Mesangial cell (primary cell): ENCODE measurements at places on chromosomes 4 and X. TPM values are rescaled to one million over a fixed set of nuclear protein-coding genes. Genes with fewer than 3 reads are reported as not detected.

The CCNG2 gene
- total RNA-seq: 8.8 and 17.2 TPM in 2 replicates

The ABRAXAS1 gene
- 5.7 and 12.0 TPM in 2 replicates for total RNA-seq

The MGARP gene
- total RNA-seq: 0.65 and 3.0 TPM in 2 replicates

The FAM149A gene
- 10.4 and 37.8 TPM in 2 replicates for total RNA-seq

The TMEM156 gene
- total RNA-seq: 0.51 and 7.7 TPM in 2 replicates

The GPAT3 gene
- total RNA-seq: 5.4 and 5.6 TPM in 2 replicates

The SSX4 gene
- total RNA-seq: not detected in 2 replicates

The SYNPO2 gene
- total RNA-seq: 0.16 and 2.2 TPM in 2 replicates

The PFKFB1 gene
- total RNA-seq: not detected in 2 replicates

The RAB41 gene
- not detected in 2 replicates for total RNA-seq

The GATA1 gene
- total RNA-seq: not detected in 2 replicates

The PPP1R2C gene
- not detected in 2 replicates for total RNA-seq

The CXXC4 gene
- total RNA-seq: 0.16 and 0.76 TPM in 2 replicates

The KDR gene
- under 0.01 and 0.25 TPM in 2 replicates for total RNA-seq

The IGSF1 gene
- 0.65 and 1.6 TPM in 2 replicates for total RNA-seq

The ETNPPL gene
- 0.16 TPM in 1 of 2 replicates, not detected in the other for total RNA-seq

The MAGEE2 gene
- total RNA-seq: not detected in 2 replicates

The CEP135 gene
- total RNA-seq: 1.8 and 3.4 TPM in 2 replicates

The USP9X gene
- 49.0 and 62.0 TPM in 2 replicates for total RNA-seq

The CT47C1 gene
- total RNA-seq: not detected in 2 replicates

The CXCL10 gene
- total RNA-seq: not detected in 2 replicates

The LGI2 gene
- under 0.01 and 0.13 TPM in 2 replicates for total RNA-seq

The ZMAT1 gene
- total RNA-seq: 0.33 and 0.63 TPM in 2 replicates

The RBM47 gene
- 9.9 and 79.0 TPM in 2 replicates for total RNA-seq

The TMPRSS11B gene
- not detected in 2 replicates for total RNA-seq

The MAGEC2 gene
- not detected in 2 replicates for total RNA-seq

The GPC3 gene
- 0.65 and 3.7 TPM in 2 replicates for total RNA-seq

The NLGN3 gene
- total RNA-seq: 0.16 and 0.89 TPM in 2 replicates

The CMC4 gene
- total RNA-seq: 13.0 and 16.5 TPM in 2 replicates

The UGT8 gene
- total RNA-seq: 7.2 and 9.9 TPM in 2 replicates

The DAPP1 gene
- under 0.01 TPM in 1 of 2 replicates, not detected in the other for total RNA-seq

The EVC2 gene
- total RNA-seq: 5.1 and 5.6 TPM in 2 replicates

The IL3RA gene
- total RNA-seq: 0.25 TPM in 1 of 2 replicates, not detected in the other

The SMIM10 gene
- 5.2 and 5.5 TPM in 2 replicates for total RNA-seq

The TCEAL6 gene
- not detected in 2 replicates for total RNA-seq

The OPRPN gene
- not detected in 2 replicates for total RNA-seq

The HTRA3 gene
- 2.1 and 3.8 TPM in 2 replicates for total RNA-seq

The UGT2B15 gene
- total RNA-seq: not detected in 2 replicates

The CLDN22 gene
- under 0.01 TPM in 1 of 2 replicates, not detected in the other for total RNA-seq

The ARHGAP6 gene
- 0.65 and 7.5 TPM in 2 replicates for total RNA-seq

The GRIA3 gene
- total RNA-seq: 1.3 and 1.5 TPM in 2 replicates

The L1CAM gene
- total RNA-seq: 15.6 and 37.3 TPM in 2 replicates

The MRFAP1 gene
- total RNA-seq: 164 and 219 TPM in 2 replicates

The JADE1 gene
- 26.9 and 27.5 TPM in 2 replicates for total RNA-seq

The ETDB gene
- total RNA-seq: not detected in 2 replicates

The GAGE12H gene
- total RNA-seq: not detected in 2 replicates

The KCNIP4 gene
- total RNA-seq: 0.38 TPM in 1 of 2 replicates, not detected in the other

The MSX1 gene
- total RNA-seq: 0.16 TPM in 1 of 2 replicates, not detected in the other

The SPANXA2 gene
- total RNA-seq: not detected in 2 replicates

The CT47B1 gene
- total RNA-seq: not detected in 2 replicates

The CITED1 gene
- not detected in 2 replicates for total RNA-seq

The PCDH18 gene
- 2.8 and 4.3 TPM in 2 replicates for total RNA-seq

The AFM gene
- total RNA-seq: not detected in 2 replicates

The MND1 gene
- 1.4 and 9.5 TPM in 2 replicates for total RNA-seq

The HTN3 gene
- total RNA-seq: not detected in 2 replicates

The XAGE2 gene
- total RNA-seq: not detected in 2 replicates
